Type B pancreatic cell (in vitro differentiated cells): ENCODE measurements at places on chromosomes 16 and 17.

- peaks cover 11% of the 10 kb centered on the region for H3K4me1 ChIP-seq
- H3K27ac ChIP-seq: no peak overlapping the region
- no peak overlapping the region for H3K4me3 ChIP-seq
- H3K27me3 ChIP-seq: no peaks in the 10 kb centered on the region
Measured at GRCh38 chr16:69382421-69382820, 3.4 kb downstream of the TERF2 start.

DNA sequence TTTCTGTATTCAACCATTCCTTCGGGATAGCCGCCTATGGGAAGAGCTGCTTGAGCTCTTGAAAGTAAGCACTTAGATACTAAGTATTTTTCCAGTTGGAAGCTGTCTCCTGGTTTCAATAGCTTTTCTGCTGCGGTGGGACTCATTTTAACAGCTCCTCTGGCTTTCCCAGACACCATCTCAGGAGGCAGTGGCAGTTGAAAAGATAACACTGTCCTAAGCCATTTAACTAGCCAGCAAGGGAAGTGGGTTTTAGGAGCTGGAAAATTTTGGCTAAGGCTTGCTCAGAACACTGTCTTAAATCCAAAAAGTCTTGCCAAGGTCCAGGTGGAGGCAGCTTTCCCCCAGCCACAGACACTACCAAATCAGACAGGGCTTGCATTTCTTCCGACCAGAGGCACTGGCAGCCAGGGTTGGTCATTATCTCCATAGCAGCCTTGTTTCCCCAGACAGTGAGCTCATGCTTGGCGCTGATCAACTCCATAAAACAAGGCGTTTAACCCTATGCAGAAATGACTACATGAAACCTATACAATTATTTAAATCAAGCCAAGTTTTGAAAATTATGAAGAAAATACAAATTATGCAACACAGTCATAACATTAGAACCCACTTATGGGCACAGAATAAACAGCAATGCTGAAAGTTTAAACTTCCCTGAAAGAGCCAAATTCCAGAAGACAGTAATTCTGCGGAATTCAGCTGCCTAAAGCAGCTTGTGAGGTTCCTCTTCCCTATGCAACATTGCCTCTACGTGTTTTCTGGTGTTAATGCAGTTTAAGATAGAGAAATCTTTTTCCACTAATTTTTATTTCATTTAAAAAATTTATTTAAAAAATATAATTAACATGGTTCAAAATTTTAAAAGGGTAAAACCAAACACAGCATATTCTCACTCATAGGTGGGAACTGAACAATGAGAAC is 25.0 kb downstream of the GABARAPL2 start:
- peaks cover 7% of the 10 kb centered on the region for H3K4me1 ChIP-seq
- peaks cover 4% of the 10 kb centered on the region for H3K36me3 ChIP-seq
- no peak for DNase-seq
- no peak overlapping the region for H3K4me3 ChIP-seq
- H3K27ac ChIP-seq: no peak overlapping the region

- peaks cover 10% of the 10 kb centered on the region for H3K4me1 ChIP-seq
- no peak overlapping the region for H3K4me3 ChIP-seq
- H3K27me3 ChIP-seq: peaks cover 5% of the 10 kb centered on the region
- no peaks in the 10 kb centered on the region for H3K36me3 ChIP-seq
- DNase-seq: no peak
Measured at GRCh38 chr17:14922411-14922810, 342.7 kb downstream of the PMP22 start.

- DNase-seq: no peak
- H3K27ac ChIP-seq: no peak overlapping the region
- no peaks in the 10 kb centered on the region for H3K36me3 ChIP-seq
- H3K4me3 ChIP-seq: no peak overlapping the region
- H3K4me1 ChIP-seq: no peaks in the 10 kb centered on the region
- peaks cover 3% of the 10 kb centered on the region for H3K27me3 ChIP-seq
Measured at GRCh38 chr16:26705346-26705745, 361.4 kb upstream of the C16orf82 start.

GRCh38 chr16:11609474-11610120 is 22.9 kb upstream of the LITAF start:
- no peak overlapping the region for H3K4me3 ChIP-seq
- peaks cover 19% of the 10 kb centered on the region for H3K4me1 ChIP-seq
- peak overlapping the region; percentile 39 for H3K27ac ChIP-seq
- DNase-seq: no peak
- no peaks in the 10 kb centered on the region for H3K36me3 ChIP-seq

DNA sequence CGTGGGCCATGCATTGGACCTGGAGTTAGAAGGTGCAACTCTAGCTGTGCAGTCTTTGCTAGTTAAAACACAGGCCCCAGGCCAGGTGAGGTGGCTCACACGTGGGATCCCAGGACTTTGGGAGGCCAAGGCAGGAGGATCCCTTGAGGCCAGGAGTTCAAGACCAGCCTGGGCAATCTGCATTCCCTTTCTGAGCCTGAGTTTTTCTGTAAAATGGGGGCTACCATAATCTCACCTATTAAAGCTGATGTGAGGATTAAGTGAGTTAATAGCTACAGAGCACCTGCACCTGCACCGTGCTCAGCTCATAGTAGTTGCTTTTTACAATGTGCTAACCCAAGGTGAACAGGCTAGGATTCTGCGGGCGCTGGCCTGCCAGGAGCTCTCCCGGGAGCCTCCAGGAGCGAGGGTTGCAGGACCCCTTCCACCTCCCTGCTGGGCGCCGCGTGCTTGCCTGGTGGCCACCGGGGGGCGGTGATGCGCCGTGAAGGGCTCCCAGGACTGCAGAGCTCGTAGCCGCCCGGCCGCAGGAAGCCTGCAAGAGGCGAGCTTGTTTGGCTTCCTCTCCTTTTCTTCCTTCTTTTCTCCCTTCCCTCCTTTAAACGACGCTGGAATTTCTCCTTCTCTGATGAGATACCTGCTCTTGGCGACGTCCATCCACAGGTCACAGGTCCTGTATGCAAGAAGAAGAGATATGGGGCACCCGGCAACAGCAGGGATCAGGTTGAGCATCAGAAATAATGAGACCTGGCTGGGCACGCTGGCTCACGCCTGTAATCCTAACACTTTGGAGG is 51.3 kb downstream of the ZFP90 start:
- H3K36me3 ChIP-seq: peaks cover 9% of the 10 kb centered on the region
- H3K27me3 ChIP-seq: no peaks in the 10 kb centered on the region
- peak; percentile 81 for DNase-seq
- H3K27ac ChIP-seq: no peak overlapping the region
- peaks cover 4% of the 10 kb centered on the region for H3K4me1 ChIP-seq
- peak overlapping the region; percentile 49 for H3K4me3 ChIP-seq

DNA sequence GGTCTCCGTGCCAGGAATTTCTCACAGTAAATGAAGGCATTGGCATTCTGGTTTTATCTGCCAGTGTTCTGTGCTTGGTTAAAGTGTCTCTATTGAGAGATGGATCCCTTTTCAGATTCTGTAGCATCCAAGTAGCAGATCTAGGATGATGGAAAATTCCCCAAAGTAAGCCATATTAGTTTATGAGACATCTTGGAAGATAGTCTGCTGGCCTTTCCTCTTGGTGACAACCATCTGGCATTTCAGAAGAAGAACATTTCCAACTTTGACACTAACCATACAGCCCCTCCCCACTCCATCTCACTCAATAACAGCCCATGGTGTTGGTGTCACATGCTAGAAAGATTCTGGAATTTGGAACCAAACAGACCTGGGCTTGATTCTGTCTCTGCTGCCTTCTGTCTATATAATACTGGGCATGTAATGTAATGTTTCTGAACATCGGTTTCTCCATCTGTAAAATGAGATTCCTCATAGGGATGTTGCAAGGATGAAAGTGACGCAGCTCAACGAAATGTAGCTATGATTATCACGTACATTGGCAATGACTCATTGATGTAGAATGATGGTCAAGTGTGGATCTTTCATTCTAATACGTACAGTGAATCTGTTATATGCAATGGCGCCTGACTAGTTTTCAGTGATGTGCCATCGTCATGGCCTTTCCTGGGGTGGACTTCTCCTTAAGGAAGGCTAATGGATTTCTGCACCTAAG is 32.6 kb upstream of the PIRT start:
- DNase-seq: no peak
- H3K27ac ChIP-seq: no peak overlapping the region
- H3K27me3 ChIP-seq: peaks cover 23% of the 10 kb centered on the region

DNA sequence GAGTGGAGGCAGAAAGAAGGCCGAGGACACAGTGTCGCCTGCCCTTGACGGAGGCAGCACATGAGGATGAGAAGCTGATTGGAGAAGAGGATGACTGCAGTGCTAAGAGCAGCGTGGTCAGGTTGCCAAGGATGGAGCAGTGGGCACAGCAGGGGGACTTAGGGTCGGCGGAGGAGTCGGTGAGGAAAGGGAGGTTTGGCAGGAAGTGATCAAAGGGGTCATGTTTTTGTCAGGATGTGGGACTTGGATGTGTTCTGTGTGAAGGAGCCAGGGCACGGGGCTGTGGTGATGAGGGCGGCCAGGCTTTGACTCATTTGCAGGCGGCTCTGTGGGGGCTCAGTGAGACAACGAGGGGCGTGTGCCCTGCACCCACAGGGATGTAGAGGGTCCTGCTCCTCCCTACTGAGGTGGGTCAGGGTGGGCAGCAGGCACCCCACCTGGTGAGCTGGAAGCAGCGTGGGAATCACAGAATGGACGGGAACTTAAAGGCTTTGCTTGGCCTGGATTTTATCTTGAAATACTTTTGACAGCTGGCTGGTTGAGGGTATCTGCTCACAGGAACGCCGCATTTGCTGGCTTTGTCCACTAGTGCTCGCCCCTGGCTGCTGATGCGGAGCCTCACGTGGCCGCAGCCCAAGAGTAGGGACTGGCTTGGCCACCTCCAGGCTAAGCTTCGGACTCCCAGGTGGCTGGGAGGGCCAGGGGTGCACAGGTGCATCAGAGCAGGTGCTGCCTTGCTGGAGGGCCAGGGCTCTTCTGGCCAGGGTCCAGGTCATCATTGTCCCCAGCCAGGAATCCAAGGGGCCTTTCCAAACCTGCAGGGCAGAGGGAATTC is 6.0 kb downstream of the MPG start:
- peaks cover 5% of the 10 kb centered on the region for H3K4me1 ChIP-seq
- H3K4me3 ChIP-seq: no peak overlapping the region

DNA sequence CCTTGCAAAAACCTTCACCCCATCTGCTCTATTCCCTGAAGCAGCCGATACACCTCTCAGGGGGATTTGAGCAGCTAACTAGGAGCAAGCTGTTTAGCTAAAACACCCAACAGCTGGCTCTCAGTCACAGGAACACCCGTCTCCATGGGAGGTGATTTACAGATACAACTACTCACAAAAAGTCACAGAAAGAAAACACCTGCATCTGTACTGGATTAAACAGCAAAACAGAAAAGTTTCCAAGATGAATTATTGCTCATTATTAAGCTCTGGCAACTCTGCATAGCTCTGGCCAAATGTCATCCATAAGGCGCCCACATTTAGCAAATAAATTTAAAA is 22.3 kb downstream of the GJC1 start:
- H3K4me1 ChIP-seq: peaks cover 4% of the 10 kb centered on the region
- DNase-seq: no peak
- peaks cover 10% of the 10 kb centered on the region for H3K36me3 ChIP-seq
- H3K27ac ChIP-seq: no peak overlapping the region
- no peak overlapping the region for H3K4me3 ChIP-seq

- no peak overlapping the region for H3K4me3 ChIP-seq
- H3K27me3 ChIP-seq: no peaks in the 10 kb centered on the region
- H3K27ac ChIP-seq: no peak overlapping the region
- no peak for DNase-seq
- H3K4me1 ChIP-seq: peaks cover 15% of the 10 kb centered on the region
- H3K36me3 ChIP-seq: no peaks in the 10 kb centered on the region
Measured at GRCh38 chr17:55067697-55068439, 99.3 kb downstream of the STXBP4 start.

GRCh38 chr16:74570412-74571301 is 36.3 kb downstream of the GLG1 start:
- H3K4me3 ChIP-seq: no peak overlapping the region
- H3K36me3 ChIP-seq: peaks cover 2% of the 10 kb centered on the region
- DNase-seq: no peak
- no peaks in the 10 kb centered on the region for H3K27me3 ChIP-seq
- H3K4me1 ChIP-seq: peaks cover 28% of the 10 kb centered on the region
